Naive thymus-derived CD4-positive, alpha-beta T cell (primary cell): ENCODE measurements at places on chromosomes 2 and 18. TPM values are rescaled to one million over a fixed set of nuclear protein-coding genes. Genes with fewer than 3 reads are reported as not detected.
A peak's percentile ranks its signal among the peaks of the same experiment; 100 is the strongest.

DNA sequence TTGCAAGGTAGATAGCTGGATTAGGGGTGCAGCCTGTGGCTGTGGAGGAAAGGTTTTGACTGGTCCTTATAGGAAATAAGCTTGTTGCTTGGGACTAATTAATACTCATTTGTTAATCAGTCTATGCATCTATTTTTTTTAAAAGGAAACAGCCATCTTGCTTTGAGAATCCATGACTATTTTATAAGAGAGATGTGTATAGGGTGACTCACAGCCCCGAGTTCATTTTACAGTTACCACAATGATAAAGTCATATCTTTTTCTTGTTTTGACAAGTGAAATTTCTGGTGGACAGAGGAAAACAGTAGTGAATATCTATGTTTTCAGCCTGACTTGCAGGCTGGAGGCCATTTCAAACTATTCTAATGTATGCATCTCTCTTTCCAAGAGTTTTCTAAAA, 193.5 kb upstream of the CCDC68 start:
- H3K4me3 ChIP-seq = no peak overlapping the region
- DNase-seq = no peak
- no peaks in the 10 kb centered on the region for H3K4me1 ChIP-seq
- H3K27ac ChIP-seq = no peak overlapping the region
- no peaks in the 10 kb centered on the region for H3K36me3 ChIP-seq
- H3K27me3 ChIP-seq = no peaks in the 10 kb centered on the region

GRCh38 chr2:203871371-203871983, 3.9 kb downstream of the CTLA4 start:
- H3K36me3 ChIP-seq = no peaks in the 10 kb centered on the region
- H3K4me3 ChIP-seq = no peak overlapping the region
- peaks cover 56% of the 10 kb centered on the region for H3K4me1 ChIP-seq
- peak overlapping the region; percentile 79 for H3K27ac ChIP-seq
- no peaks in the 10 kb centered on the region for H3K27me3 ChIP-seq

GRCh38 chr2:17578466-17578928, 38.0 kb downstream of the VSNL1 start:
- no peak overlapping the region for H3K4me3 ChIP-seq
- DNase-seq = no peak
- H3K27me3 ChIP-seq = no peaks in the 10 kb centered on the region
- H3K27ac ChIP-seq = no peak overlapping the region

EMILIN1 gene
- total RNA-seq = 0.53 TPM

DHX57 gene
- 17.9 TPM for total RNA-seq

DNA sequence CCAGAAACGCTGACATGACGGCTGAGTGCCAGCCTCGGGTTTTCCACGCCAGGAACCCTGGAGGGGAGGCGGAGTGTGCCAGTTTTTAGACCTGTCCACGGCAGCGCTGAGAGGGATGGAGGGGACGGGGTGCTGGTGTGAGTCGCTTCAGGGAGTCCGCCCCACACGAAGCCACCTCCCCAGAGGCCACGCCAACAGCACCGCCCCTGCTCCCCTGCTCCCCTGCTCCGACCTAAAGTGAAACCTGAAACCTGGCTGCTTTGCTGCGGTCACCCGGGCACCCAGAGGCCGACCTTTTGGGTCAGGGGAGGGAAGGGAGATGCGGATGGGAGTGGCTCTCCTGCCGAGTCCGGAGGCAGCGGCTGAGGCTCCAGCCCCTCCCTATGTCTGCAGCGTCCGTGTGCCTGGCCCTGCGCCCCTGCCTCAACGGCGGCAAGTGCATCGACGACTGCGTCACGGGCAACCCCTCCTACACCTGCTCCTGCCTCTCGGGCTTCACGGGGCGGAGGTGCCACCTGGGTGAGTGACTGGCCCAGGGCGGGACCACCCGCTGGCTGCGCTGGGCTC, 38.1 kb downstream of the SNED1 start:
- H3K36me3 ChIP-seq = no peaks in the 10 kb centered on the region
- no peaks in the 10 kb centered on the region for H3K27me3 ChIP-seq
- peak; percentile 66 for DNase-seq
- peaks cover 7% of the 10 kb centered on the region for H3K4me1 ChIP-seq
- peak overlapping the region; percentile 79 for H3K4me3 ChIP-seq
- H3K27ac ChIP-seq = peak overlapping the region; percentile 66

NETO1 gene
- total RNA-seq = not detected

DNA sequence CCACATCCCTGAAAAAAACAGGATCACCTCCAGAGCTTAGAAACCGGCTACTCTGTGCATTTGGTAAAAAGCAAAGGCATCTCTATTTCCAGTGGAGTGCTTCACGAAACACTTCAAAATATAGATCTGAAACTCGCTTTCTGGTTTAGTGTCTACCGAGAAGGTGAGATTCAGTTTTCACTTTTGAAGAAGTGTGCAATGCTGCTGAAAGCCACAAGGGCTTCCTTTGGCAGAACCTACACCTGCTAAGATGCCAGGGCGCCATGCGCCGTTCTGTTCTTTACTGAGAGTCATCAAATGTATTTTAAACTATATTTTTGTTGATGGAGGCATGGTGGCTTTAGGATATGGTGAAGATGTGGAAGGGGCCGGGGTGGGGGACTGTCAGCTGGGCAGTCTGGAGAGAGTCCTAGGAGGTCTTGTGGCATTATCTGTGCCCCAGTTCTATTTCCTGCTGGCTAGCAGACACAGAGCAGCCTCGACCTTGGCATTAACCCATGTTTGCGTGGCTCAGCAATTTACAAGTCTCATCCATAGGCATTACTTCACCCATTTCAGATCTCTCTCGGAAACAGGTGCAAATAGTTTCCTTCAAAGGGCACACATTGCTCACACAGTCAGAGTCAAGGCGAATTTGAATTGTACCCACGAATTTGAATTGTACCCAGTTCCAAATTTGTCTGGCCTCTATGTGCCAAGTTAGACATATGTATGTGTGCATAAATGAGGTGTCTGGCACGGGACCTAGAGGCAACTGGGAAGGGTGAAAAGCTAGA, 46.7 kb upstream of the KCNF1 start:
- H3K4me3 ChIP-seq = no peak overlapping the region
- no peak for DNase-seq
- no peaks in the 10 kb centered on the region for H3K27me3 ChIP-seq
- peaks cover 13% of the 10 kb centered on the region for H3K4me1 ChIP-seq
- H3K27ac ChIP-seq = no peak overlapping the region
- H3K36me3 ChIP-seq = no peaks in the 10 kb centered on the region

DNA sequence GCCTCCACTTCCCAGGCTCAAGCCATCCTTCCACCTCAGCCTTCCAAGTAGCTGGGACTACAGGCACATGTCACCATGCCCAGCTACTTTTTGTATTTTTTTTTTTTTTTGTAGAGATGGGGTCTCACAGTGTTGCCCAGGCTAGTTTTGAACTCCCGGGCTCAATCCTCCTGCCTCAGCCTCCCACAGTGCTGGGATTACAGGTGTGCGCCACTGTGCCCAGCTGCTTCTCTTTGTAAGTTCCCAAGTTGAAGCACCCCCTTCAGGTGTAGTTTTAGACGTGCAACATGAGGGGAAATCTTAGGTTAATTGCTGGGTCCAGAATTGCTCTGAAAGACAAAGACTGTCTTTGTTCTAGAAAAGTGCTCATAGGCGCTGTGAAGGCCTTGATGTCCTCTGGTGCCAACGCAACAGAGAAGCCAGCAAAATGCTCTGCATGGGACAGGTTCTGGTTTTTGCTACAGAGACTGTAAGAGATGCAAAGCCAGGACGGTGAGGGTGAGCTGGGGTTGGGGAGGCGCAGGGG, 46.6 kb downstream of the RRM2 start:
- H3K4me1 ChIP-seq = no peaks in the 10 kb centered on the region
- H3K4me3 ChIP-seq = no peak overlapping the region
- H3K27me3 ChIP-seq = no peaks in the 10 kb centered on the region
- H3K36me3 ChIP-seq = no peaks in the 10 kb centered on the region
- H3K27ac ChIP-seq = no peak overlapping the region

DNA sequence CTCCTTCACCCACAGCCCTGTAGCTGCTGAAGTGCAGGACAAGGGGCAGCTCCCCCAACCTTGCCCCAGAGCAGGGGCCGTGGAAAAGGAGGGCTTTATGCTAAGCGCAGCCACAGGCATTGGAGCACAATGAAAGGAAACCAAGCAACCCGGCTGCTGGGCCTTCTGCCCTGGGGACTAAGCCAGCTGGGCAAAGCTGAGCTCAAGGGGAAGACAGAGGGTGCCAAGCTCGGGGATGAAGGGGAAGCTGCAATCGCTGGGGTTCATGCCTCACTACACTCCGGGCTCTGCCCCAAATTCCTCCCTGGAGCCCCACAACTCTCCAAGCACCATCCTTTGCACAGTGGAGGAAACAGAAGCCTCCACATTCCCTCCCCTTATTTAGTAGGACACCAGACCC, 12.4 kb downstream of the SFXN5 start:
- H3K27ac ChIP-seq = no peak overlapping the region
- no peak overlapping the region for H3K4me3 ChIP-seq
- H3K4me1 ChIP-seq = no peaks in the 10 kb centered on the region
- DNase-seq = no peak

GKN1 gene
- not detected for total RNA-seq

- H3K36me3 ChIP-seq = no peaks in the 10 kb centered on the region
- H3K27me3 ChIP-seq = no peaks in the 10 kb centered on the region
Observed at GRCh38 chr2:206098471-206098870, 12.5 kb upstream of the INO80D start.

DNA sequence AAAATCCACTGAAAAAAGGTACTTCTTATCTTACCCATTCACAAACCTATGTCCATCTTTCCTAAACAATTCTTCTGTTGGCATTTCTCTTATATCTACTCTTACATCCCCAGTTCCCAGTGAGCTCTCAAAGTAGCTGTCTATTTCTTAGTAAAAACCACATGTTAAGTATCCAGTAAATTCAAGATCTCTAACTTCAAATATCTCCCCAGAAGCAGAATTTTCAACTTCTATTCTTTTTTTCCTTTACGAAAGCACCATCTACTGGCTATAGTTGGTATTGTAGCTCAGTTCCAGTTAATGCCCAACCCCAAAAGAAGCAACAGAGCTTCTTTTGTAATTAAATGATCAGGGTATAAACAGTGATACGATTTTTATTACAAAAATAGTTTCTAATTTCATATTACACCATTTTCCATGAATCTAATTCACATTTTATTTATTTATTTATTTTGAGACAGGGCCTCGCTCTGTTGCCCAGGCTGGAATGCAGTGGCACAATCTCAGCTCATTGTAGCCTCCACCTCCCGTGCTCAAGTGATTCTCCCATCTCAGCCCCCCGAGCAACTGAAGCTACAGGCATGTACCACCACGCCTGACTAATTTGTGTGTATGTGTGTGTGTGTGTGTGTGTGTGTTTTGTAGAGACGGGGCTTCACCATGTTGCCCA, 28.5 kb downstream of the HRH4 start:
- H3K27ac ChIP-seq = no peak overlapping the region
- H3K4me1 ChIP-seq = no peaks in the 10 kb centered on the region
- H3K27me3 ChIP-seq = no peaks in the 10 kb centered on the region

- H3K4me1 ChIP-seq = no peaks in the 10 kb centered on the region
- H3K36me3 ChIP-seq = no peaks in the 10 kb centered on the region
- no peaks in the 10 kb centered on the region for H3K27me3 ChIP-seq
- no peak overlapping the region for H3K27ac ChIP-seq
Observed at GRCh38 chr2:55459279-55459678, 39.6 kb upstream of the CCDC88A start.

DNA sequence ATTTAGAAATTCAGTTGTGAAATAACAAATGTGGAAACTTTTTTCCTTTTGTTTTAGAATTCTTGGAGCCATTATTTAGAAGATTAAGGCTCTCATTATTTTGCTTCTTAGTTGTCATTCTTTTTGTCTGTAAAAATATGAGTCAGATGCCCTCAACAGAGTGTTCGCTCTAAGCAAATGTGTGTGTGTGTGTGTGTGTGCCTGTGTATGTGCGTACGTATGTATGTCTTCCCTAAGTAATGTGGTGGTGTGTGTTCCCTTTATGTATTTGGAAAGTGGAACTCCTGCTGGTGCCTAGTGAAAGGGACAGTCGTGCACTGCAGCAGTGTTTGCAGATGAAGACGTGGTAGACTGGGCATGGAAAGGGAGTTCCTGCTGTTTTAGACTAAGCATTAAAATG, 27.5 kb downstream of the ZNF407 start:
- no peak overlapping the region for H3K27ac ChIP-seq
- no peaks in the 10 kb centered on the region for H3K27me3 ChIP-seq
- no peaks in the 10 kb centered on the region for H3K36me3 ChIP-seq
- no peak overlapping the region for H3K4me3 ChIP-seq
- DNase-seq = no peak
- H3K4me1 ChIP-seq = peaks cover 12% of the 10 kb centered on the region

DSG1 gene
- not detected for total RNA-seq

GRCh38 chr2:460861-461260, 173.0 kb upstream of the ALKAL2 start:
- DNase-seq = peak; percentile 37
- H3K36me3 ChIP-seq = no peaks in the 10 kb centered on the region
- H3K4me3 ChIP-seq = no peak overlapping the region
- no peak overlapping the region for H3K27ac ChIP-seq

DNA sequence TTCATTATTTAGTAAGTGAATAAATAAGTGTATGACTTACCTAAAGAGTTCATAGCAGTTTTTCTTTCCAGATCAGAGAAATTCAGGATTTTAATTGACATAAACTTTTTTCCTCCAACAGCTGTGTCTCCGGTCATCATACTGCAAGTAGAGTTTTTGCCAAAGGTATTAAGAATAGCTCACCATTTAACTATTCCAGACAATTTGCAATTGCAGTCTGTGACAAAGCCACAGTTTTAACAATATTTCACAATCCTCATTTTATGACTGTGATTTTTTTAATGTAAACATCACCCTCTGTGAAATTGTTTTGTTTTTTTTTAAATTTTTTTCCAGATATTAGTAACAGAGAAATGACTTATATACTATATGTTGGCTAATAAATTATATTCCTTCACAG, 199.1 kb downstream of the TRIB2 start:
- H3K4me3 ChIP-seq = no peak overlapping the region
- no peak for DNase-seq
- H3K4me1 ChIP-seq = no peaks in the 10 kb centered on the region
- no peak overlapping the region for H3K27ac ChIP-seq
- H3K36me3 ChIP-seq = no peaks in the 10 kb centered on the region

DNA sequence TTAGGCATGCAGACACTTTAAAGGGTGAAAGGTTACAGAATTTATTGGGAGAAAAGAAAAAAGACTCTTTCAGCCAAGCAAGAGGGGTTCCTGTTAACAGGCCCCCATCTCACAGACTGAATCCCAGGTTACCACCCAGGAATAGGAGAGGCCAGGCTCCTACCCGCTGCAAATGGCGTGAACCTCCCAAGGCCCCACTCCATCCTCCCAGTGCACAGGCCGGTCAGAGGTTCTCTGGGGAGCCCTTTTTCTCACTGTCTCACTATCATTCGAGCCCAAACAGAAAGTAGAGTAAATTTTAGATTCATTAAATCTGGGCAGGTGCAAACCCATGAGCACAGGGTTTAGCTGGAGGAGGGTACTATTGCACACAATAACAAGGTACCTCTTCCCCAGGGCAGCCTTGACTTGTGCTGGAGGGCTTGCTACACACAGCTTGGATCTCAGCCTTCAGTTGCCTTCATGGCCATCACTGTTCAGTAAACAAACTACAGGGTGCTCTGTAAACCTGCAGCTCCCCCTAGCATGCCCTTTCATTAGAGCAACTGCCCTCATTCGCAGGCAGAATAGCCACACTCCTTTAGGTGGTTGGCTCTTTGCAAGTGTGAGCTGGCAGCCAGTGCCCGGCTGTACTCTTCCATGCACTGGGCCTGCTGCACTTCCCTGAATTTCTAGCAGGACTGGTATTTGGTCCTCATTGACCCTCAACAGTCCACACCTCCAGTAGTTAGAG, 7.3 kb upstream of the PLEK start:
- H3K27me3 ChIP-seq = no peaks in the 10 kb centered on the region
- H3K4me1 ChIP-seq = peaks cover 6% of the 10 kb centered on the region
- H3K36me3 ChIP-seq = no peaks in the 10 kb centered on the region
